ENCODE measurements at places on chromosomes 13 and 19. TPM values are rescaled to one million over a fixed set of nuclear protein-coding genes. Genes with fewer than 3 reads are reported as not detected.

QPCTL gene
- 3.5 TPM for total RNA-seq

CALR3 gene
- total RNA-seq, result not detected

ZNF418 gene
- 4.8 TPM for total RNA-seq

LATS2 gene
- 30.2 TPM for total RNA-seq

PNMA8C gene
- not detected for total RNA-seq

IZUMO2 gene
- total RNA-seq, result not detected

TEX26 gene
- not detected for total RNA-seq

KLK14 gene
- total RNA-seq, result not detected

VSIG10L gene
- 1.4 TPM for total RNA-seq

LHFPL6 gene
- 81.5 TPM for total RNA-seq

ZNF587B gene
- 17.5 TPM for total RNA-seq

All from subcutaneous adipose tissue (tissue), 4 donors.